ENCODE measurements at places on chromosomes 6 and 20.

- no peak for DNase-seq
These were observed 608.1 kb downstream of the TENT5A start for GRCh38 chr6:81144346-81144745.

DNA sequence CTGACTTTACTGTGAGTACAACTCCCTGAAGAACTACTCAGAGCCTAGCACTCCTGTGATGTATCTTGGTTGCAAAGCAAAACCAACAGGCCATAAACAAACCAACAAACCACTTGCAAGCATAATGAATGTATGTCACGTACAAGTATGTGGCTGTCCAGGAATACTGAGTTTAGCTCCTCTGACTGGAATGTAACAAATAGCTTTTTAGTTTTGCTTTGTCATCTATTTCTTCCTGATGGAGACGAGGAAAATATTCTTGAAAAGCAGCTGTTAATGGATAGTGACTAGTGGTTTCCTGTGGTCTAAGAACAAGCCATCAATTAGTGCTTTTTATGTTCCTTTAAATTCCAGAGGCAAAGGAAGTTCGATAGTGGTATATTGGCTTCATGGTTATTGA lies 101.9 kb upstream of the LY86 start:
- DNase-seq = no peak

DNA sequence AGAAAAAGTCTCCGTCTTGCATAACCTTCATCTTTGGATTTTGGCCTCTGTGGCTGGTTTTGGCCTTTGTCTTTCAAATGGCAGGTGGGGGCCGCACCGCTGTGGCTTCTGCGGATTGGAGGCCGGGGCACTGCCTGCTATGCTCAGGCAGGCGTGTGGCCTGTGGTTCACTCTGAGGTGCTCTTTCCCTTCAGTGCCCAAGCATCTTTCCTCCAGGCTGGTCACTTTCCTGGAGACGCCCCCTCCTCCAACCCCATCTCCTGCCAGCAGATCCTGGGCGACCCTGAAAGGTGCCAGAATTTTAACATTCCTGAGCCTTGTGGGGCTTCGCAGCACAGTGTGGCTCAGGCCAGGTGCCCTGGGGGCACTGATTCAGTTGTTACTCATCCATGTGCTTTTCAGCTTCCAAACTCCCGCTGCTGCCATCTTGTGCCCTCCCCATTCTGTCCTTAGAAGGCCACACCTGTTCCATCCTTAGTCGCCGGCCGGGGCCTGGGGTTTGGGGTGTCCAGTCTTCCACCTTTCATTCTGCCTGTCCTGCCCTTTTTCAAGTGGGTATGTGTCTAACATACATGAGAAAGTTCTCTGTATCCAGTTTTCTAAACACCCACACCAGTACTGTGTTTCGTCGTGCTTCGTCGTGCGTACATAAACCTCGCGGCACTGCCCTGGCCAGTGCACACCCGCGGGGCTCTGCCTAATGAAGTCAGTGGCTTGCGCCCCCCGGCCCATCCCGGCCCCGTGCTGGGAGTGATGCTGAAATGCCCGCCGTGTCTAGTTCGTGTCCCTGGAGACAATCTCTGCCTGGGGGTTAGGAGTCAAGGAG lies 12.1 kb downstream of the SS18L1 start:
- no peak for DNase-seq

GRCh38 chr20:35307666-35308653 lies 15.7 kb upstream of the FAM83C start:
- DNase-seq = no peak

GRCh38 chr20:62032609-62033368 lies 32.9 kb downstream of the TAF4 start:
- DNase-seq = no peak
